Astrocyte (in vitro differentiated cells and primary cell): ENCODE measurements at places on chromosomes 2 and 18.

DNA sequence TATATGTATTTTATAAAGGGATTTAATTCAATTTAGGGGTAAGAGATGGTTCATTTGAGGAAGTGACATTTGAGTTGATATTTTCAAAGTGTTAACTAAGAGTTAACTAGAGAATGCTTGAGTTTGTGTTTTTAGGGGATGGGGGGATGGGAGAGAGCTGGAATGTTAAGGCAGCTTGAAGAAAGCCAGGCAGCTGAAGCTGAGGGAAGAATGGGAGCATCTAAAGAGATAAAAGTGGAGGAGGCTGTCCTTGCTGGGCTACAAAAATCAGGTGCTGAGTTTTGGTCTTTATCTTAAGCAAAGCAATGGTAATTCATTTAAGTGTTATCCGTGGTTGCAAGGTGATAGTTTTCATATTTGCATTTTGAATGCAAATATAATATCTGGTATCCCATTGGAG, 9.2 kb downstream of the CHST9 start:
- no peak for DNase-seq

- no peak for DNase-seq
Observed at GRCh38 chr18:56276466-56276865, 361.9 kb downstream of the TXNL1 start.

DNA sequence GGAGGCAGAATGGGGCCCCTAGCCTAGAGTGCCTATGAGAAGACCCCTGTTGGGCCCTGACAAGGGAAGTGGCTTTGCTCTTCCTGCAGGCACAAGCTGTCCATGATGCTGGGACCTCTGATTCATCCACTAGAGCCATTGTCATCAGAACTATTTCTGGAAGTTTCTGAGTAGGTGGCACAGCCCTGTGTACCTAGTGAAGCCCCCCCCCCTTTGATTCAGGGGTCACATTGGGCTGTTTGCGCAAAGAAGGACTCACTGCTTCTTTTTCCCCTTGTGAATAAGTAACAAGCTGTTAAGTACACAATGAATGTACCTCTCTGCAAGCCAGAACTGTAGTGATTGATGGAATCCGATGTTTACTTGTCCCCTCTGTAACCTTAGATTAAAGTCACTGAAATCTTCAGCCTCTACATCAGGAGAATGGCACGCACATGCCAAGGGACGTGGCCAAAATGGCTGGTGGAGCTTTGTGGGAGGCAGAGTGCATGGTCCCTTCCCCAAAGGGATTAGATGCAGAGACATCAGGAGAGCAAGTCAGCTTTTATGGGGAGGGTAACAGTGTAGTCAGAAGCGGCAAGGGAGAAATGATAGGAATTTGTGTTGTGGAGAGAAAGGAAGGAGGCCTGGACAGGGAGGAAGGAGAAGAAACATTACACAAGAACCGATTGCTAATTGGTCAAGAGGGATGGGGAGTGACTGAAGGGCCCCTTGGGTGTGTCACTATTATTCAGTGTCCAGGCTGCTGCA, 267.6 kb upstream of the RAB12 start:
- DNase-seq, result peak; percentile 75

DNA sequence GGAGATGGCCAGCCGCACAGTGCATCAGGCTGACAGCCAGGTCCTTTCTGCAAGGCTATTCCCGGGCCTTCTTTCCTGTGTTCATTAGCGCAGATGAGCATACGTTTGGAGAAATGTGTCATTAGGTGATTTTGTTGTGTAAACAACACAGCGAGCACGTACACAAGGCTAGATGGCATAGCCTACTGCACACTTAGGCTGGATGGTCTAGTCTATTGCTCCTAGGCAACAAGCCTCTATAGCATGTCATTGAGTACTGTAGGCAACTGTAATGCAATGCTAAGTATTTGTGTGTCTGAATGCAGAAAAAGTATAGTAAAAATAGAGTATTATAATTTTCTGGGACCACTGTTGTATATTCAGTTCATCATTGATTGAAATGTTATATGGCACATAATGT, 50.9 kb upstream of the PHLPP1 start:
- DNase-seq, result no peak

- DNase-seq, result no peak
Observed at GRCh38 chr2:46171996-46172546, 125.1 kb upstream of the EPAS1 start.

DNA sequence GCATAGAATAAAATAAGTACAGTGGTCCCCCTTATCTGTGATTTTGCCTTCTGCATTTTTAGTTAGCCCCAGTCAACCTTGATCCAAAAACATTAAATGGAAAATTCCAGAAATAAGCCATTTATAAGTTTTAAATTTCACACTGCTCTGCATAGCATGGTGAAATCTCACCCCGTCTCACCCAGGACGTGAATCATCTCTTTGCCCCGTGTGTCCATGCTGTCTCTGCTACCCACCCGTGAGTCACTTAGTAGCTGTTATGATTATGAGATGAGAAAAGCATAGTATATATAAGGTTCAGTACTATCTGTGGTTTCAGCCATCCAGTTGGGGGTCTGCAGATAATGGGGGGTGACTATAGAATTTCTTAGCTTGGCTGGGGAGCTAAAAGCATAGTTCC, 67.3 kb downstream of the RHBDD1 start:
- DNase-seq, result peak; percentile 82

- DNase-seq, result peak; percentile 90
Observed at GRCh38 chr2:36371928-36372391, 16.4 kb downstream of the CRIM1 start.

- no peak for DNase-seq
Observed at GRCh38 chr2:175187378-175187777, 5.9 kb upstream of the ATP5MC3 start.

- no peak for DNase-seq
Observed at GRCh38 chr2:207363761-207364290, 165.9 kb upstream of the CREB1 start.

DNA sequence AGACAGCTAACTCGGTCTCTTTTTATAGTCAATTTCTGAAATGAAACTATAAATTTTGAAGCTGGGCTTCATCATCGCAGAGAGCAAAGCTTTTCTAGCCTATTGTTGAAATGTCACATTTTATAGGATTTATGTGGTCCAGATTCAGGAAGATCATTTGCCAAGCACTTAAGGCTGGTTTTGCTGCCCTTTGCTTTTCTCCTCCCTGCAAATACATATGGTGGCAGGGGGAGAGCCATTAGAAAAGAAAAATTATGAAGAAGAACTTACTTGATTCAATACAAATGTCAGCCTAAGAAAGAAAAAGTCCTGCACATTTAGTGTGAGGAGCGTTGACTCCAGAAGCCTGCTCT, 206.9 kb upstream of the NRP2 start:
- DNase-seq, result no peak

GRCh38 chr18:74023220-74023619, 124.4 kb downstream of the FBXO15 start:
- DNase-seq, result no peak

DNA sequence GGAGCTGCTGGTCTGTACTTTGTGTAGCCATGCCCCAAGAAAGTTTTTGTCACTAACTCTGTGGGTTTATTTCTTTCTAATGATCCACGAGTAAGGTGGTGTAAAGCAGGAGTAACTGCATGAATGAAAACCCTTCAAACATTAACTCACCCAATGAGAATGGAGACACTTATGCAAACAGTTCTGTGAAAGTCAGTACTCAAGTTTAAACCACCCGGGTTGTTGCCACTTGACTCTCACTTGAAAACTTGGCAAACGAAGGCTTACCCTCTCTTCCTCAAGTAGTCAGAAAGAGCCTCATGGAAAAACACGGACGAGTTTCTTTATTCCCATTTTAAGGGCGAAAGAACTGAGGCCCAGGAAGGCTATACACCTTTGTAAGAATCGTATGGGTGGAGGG, 117.5 kb downstream of the MMADHC start:
- DNase-seq, result no peak

GRCh38 chr18:79936641-79937040, 14.8 kb downstream of the SLC66A2 start:
- no peak for DNase-seq

DNA sequence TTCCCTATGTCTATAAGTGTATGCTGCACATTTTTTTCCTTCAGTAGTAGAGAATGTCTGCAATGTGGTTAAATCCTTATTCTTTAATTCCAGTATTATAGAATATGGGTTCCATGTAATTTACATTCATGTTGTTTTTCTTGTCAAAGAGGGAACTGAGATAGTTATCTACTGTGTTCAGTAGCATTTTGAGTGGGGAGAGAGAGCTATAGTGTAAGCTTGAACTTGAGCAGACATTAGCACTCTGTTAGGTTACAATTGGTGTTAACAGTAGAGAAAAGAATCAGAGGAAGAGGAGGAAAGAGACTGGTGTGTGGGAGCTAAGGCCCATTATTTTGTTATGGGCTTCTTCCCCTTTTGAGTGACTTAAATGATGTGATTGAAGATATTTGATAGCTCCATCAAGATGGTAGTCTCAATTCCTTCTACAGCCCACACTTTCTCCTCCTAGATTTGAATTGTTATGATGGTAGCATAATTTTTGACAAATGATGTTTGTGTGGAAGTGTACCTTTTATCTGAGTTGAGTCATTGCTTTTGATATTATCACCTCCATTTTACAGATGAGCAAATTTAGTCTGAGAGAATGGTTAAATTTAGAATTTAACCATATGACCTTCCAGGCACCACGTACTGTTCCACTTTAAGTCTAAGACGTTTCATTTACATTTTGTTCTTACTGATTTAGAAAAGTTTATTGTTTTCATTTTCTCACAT, 71.3 kb downstream of the FMNL2 start:
- DNase-seq, result no peak

DNA sequence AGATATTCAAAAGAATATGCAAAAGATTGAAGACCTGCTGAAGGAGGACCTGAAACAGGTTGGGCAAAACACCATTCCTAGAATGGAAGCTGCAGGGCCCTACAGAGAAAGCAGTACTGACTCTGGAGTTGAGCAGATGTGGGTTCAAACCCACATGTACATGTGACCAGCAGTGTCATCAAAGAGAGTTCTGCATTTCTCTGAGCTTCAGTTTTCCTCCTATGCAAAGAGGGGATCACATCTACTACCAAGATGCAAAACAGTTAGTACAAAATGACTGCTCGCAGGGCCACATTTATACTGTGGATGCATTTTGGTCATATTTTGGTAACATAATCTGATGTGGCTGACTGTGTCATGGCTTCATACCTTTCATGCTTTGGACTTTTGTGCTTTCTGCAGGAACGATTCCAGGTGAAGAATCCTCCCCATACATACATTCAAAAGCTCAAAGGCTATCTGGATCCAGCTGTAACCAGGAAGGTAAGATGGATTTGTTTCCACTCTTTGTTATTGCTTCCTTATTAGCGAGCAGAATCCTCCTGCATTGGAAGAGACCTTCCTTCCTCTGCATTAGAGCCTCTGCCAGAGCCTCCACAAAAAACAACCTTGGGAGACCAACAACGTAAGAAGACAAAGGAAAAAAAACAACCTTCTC, 174.8 kb downstream of the PRPF40A start:
- no peak for DNase-seq

GRCh38 chr2:18848646-18849045, 259.3 kb upstream of the NT5C1B start:
- DNase-seq, result no peak

DNA sequence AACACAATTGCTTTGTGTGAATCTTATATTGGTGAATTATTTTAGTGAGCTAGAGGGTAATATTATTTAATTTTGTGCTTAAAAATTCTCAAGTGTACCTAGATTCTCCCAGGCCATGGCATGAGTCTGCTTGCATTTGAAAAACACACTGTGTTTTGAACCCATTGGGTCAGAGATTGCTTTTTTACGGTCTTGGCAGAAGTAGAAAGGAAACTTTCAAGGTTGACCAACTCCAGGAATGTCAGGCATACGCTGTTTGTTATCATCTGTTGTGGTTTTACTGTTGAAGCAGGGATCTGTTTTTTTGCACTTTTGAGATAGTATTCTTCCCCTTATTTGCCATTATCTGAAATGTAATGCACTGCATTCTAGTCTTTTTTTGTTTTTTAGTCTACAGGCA, 377.4 kb downstream of the RPRM start:
- peak; percentile 3 for DNase-seq

GRCh38 chr18:52963481-52963880, 623.5 kb downstream of the DCC start:
- no peak for DNase-seq

- DNase-seq, result peak; percentile 43
Observed at GRCh38 chr2:192128655-192129054, 66.1 kb downstream of the TMEFF2 start.

DNA sequence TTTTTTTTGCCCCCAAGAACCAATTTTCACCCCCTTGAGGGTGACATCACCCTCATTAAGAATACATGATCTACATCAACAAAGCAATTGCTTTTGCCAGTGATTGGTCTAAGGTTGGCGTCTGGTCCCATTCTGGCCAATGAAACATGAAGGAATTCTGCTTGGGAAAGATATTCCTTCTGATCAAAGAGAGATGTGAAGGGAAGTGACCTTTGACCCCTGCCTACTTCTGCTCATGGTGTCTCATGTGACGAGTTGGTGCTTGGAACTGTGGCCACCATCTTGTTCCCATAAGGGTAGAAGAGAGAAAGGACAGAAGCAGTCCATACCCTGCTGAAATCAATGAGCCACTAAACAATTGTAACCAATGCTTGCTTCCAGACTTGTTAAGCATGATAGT, 85.1 kb downstream of the LBH start:
- no peak for DNase-seq

DNA sequence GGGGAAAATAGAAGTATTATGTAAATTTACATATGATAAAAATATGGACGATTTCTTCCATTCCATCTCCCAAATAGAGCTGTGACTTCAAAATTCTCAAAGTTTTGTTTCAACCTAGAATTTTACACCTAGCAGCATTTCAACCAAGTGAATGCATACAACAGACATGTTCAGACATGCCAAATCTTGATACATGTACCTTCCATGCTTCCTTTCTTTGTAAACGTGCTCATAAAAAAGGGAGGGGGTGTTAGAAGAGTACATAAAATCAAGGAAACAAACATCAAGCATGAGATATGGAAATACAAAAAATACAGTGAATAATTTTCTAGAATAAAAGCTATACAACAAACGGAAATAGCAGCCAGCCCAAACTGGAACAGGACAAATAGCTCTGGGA, 974.2 kb downstream of the ERBB4 start:
- no peak for DNase-seq

GRCh38 chr2:224257156-224257555, 144.8 kb downstream of the FAM124B start:
- DNase-seq, result no peak
